ENCODE measurements at places on chromosomes 7 and 10.
A peak's percentile ranks its signal among the peaks of the same experiment; 100 is the strongest.

- no peak for DNase-seq
Observed at GRCh38 chr7:79822620-79823240, 311.9 kb upstream of the GNAI1 start.

DNA sequence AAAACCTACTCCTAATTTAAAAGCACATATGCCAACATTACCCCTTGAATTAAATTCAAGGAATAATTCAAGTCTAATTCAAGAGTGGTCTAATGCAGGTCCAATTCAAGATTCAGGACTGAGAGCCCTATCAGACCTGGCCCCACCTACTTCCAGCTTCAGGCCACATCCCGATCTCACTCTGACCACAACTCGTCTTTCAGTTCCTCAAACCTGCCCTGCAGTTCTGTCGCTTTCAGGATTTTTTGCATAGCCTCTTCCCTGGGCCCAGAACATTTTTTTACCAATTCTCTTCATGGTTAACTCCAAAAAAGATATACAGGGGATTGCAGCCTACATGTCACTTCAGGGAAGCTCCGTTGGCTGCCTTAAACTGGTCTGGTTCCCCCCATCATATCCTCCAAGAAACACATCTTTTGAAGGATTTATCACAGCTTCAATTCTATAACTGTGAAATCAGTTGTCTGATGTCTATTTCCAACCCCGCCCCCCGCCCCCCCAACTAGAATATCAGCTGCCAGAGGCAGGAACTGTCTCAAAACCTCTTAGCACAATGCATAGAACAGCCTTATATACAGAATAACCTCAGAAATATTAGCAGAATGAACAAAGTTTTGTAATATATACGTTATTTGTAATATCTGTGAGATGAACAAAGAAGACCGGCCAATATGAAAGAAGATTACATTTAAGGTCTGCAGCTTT lies 20.8 kb downstream of the CCDC6 start:
- DNase-seq = peak; percentile 94

GRCh38 chr7:46515844-46516590 lies 594.9 kb upstream of the IGFBP3 start:
- DNase-seq = no peak

GRCh38 chr7:88322151-88322550 lies 15.5 kb upstream of the STEAP4 start:
- DNase-seq = no peak

DNA sequence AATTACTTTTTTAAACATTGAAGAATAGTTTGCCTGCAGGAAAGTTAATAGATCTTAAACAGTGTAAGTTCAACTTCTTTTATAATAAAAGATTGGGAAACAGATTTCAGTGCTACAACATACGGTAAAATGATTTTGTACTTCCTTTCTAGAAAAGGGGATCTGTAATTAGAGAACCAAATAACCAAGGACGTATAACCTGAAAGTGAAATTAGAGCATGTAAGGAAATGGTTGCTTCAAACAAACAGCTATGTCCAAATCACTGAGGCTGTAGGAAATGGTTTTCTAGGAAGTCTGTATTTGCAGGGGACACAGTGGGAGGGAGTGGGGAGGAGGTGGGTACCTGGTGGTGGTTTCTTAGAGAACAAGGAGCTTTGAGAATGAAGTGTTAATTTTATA lies 57.9 kb upstream of the EXOC6 start:
- DNase-seq = peak; percentile 35

DNA sequence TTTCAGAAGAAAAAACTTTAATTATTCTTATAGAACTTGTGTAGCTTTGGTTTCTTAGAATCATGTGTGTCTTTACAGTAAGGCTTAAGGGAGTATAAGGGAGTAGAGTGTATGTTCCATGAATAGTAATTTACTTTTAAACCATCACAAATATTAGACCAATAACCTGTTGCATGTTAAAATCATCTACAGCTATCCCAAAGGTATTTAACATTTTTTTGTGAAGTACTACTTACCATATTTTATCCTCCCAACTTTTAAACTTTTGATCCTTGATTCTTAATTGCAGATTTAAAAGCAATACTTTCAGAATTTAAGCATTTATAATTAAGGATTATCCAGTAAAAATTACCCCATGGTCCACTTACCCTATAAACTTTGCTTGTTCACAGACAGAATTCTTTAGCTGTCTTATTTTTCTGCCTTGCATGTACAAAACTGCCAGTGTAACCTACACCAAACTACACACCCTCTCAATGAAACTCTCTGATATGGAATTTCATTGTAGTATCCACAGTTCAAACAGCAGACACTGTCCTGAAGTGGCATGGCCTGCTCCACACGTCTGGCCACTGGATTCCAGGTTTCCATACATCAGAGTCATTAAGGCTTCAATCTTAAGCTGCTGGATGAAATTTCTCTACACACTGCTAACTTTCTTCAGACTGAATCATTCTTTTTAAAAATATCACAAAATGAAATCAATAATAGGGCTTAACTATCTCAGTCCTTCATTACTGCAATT lies 5.8 kb downstream of the GLI3 start:
- DNase-seq = no peak

Measured in OCI-M1 (cell line).